Fibroblast of skin of right quadriceps (primary cell): ENCODE measurements at places on chromosomes 16 and 17.
A peak's percentile ranks its signal among the peaks of the same experiment; 100 is the strongest.

GRCh38 chr17:59327981-59328290, 3.5 kb upstream of the YPEL2 start:
- DNase-seq: no peak

DNA sequence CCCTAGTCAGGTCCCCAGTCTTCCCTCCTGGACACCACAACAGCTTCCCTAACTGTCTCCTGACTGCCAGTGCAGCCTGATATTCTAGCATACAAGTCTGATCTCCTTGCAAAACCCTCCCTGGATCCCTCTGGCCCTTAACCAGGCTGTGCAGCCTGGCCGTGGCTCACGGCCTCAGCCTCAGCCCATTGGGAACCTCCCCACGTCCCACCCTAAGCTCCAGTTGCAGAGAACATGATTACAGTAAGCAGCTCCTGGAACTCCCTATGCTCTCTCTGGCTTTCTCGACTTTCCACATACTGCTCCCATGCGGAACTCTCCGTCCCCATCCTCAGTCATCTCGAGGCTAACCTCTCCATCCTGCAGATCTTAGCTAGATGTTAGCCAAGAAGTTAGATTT, 13.0 kb downstream of the ALOX12B start:
- DNase-seq: no peak

- DNase-seq: no peak
These were observed 25.3 kb downstream of the SLC47A1 start for GRCh38 chr17:19558946-19559345.

GRCh38 chr17:2521257-2521656, 9.6 kb upstream of the METTL16 start:
- DNase-seq: no peak

DNA sequence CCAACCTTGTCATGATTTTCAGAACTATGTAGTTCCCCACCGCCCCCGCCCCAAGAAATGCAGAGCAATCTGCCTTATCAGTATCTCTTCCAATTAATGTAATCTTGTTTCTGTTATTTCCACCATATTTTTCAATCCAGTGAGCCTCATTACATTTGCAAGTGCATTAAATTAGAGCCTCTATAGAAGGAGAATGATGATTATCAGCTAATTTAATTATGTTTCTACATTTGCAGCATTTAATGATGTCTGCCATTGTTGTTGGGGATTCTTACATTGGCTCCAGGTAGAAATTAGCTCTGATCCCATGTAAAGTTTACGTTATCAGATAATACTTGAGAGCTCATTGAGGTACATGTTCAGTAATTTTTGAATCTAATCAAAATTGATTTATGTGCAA, 707.0 kb upstream of the RBFOX1 start:
- no peak for DNase-seq

DNA sequence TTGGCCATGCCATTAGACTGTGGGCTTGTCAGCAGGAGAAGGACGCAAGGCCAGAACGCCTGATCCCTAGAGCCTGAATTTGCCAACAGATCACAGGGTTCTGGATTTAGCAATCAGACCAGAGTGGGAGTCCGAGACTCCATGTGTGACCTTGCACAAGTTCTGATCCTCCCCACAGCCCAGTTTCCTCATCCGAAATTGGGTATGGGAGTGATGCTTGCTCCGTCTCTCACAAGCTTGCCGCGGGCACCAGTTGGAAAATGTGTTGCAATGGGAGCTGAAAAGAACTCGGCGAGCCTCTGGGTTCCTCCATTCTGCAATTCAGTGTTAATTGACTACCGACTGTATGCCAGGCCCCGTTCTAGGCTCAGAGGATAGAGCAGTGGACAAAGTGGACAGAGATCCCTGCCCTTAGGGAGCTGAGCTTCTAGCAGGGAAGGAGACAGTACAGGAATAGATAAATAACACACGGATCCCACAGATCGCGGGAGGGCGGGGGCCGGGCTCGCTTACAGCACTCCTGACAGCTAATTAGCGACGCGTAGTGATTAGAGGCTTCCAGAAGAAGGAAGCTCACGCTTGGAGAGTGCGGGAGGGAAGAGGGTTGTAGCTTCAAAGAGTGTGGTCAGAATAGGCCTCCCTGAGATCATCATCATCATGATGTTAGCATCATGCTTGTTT, 150.4 kb upstream of the CIBAR2 start:
- DNase-seq: no peak

- no peak for DNase-seq
These were observed 2.4 kb downstream of the ZNF768 start for GRCh38 chr16:30523768-30524574.

- DNase-seq: no peak
These were observed 1751.4 kb downstream of the TP53TG3F start for GRCh38 chr16:35210681-35211433.

DNA sequence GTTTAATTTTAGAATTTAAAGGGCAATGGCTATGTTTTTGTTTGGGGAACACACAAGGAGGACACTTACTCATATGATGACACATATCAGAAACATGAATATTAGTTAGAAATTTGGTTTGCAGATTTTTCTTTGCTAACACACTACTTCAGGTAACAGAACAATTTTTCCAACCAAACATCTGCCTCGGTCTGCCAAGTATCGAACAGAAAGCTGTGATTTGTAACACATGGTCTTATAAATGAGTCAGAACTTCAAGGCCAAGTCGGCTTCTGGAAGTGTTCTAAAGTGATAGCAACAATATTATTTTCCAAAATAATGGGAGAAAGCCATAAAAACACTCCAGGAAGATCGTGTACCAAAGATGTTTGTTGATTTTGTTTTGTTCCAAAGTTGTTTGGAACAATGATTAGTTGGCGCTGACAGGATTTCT, 75.9 kb upstream of the PMFBP1 start:
- peak; percentile 79 for DNase-seq

GRCh38 chr16:68980695-68981315, 124.6 kb upstream of the HAS3 start:
- no peak for DNase-seq

DNA sequence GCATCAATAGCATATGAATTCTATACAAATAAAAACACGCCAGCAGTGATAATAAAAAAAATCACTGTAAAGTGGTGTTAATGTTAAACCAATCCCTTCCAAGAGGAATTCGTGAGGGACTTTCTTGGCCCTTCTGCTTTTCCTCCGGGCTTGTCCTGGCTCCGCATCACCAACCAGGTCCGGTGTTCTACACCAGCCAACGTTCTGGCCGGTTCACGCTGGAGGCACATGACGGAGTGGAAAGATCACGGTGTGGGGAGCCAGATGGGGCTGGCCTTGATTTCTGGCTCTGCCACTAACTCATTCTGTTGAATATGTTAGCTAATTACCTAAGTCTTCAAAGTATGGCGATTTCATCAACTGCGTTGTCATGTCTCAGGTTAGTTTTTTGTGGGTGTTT, 1.4 kb upstream of the KRTAP29-1 start:
- no peak for DNase-seq

DNA sequence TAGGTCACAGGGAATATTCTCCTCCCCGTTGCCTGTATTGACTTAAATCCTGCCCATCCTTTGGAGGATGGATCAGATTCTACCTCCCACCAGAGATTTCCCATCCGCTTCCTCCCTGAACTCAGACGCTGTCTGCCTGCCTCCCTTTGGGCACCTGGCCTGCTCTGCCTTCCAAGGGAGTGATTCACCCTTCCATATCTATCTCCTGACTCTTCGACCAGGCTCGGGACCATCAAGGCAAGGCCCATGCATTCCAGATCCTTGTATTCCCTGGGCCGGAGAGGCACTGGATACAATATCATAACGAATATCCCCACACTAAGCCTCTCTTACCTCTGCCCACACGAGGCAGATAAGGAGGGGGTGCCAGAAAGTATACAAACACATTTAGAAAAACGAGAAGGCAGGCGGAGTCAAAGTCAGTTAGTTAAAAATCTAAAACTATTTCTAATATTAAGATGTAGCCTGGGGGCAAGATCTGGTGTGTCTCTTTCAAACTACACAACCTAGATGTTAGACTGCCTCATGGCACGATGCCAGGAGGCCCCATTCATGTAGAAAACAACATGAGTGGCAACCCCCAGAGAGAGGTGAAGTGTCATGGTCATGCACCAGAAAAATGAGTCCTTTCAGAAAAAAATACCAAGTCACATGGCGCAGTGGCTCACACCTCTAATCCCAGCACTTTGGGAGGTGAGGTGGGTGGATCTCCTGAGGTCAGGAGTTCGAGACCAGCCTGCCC, 9.2 kb downstream of the PMP22 start:
- DNase-seq: peak; percentile 42

DNA sequence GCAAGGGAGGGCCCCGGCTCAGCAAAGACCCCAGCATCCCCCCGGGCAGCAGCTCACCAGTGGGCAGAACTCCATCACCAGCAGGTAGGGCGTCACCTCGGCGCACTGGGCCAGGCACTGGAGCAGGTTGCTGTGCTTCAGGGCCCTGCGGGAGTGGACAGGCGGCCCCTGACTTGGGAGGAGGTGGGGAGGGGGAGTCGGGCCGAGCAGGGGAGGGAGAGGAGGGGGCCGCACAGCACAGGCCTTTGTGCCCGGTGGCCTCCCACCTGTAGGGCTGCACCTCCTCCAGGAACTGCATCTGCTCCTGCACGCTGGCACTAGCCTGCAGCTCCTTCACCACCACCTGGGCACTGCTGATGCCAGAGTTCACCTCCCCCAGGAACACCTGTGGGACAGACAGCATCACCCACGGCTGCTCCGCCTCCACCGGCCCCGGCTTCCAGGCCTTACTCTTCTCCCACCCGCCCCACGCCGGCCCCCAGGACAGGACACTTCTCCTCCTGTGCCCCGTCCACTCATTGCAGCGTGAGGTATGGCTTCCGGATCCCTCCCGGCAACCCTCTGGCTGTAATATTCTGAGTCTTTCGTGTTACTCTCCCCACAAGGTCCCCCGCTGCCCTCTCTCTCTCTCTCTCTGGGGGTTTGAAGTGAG, 37.7 kb upstream of the PVALEF start:
- DNase-seq: no peak

DNA sequence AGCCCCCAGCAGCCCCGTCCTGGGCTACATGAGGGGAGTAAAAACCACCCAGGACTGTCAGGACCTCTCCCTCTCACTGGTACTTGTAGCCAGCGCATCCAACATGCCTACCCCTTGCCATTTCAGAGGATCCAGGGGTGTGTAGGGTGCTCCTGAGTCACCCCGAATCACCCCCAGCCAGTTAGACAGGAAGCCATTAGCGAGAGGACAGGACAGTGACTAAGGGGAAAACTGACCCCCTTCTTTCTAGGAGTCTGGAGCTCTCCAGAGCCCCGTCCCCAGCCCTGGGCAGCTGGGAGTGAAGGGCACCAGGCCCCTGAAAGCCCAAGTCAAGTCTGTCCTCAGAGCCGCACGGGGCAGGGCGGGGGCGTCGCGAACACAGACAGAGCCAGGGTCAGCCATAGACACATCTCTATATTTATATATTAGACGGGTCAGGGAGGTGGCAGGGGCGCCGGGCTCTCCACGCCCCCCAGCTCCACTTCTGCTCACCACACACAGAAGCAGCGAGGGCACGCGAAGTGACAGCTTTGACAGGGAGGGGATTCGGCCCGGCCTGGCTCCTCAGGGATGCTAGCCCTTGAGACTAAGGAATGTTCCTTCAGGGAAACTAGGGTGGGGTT, 485 bp upstream of the GDPD3 start:
- DNase-seq: no peak

DNA sequence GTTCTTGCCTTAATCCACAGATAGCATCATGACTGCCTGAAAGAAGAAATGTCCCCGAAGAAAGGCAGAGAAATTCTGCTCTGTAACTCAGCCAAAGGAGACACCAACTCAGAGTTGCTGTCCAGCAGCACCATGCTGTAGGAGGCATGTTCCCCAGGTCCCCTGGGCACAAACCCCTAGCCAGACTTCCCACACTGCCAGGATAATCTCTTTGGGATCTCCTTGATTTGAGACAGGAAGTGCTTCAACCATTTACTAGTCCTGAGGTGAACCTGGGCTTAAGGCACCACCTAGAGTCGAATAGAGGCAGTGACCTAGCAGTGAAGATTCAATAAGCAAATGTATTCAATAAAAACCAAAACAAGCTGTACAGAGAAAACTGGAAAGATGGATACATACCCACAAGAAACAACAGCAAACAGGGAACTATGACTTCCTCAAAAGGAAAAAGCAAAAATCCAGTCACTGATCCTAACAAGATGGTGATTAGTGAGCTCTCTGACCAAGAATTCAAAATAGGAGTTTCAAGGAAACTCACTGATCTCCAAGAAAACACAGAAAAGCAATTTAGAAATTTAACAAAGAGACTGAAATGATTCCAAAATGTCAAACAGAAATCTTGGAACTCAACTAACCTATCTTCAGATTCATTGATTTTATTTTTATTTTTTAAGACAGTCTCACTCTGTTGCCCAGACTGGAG, 5.7 kb downstream of the OR4D2 start:
- peak; percentile 10 for DNase-seq

DNA sequence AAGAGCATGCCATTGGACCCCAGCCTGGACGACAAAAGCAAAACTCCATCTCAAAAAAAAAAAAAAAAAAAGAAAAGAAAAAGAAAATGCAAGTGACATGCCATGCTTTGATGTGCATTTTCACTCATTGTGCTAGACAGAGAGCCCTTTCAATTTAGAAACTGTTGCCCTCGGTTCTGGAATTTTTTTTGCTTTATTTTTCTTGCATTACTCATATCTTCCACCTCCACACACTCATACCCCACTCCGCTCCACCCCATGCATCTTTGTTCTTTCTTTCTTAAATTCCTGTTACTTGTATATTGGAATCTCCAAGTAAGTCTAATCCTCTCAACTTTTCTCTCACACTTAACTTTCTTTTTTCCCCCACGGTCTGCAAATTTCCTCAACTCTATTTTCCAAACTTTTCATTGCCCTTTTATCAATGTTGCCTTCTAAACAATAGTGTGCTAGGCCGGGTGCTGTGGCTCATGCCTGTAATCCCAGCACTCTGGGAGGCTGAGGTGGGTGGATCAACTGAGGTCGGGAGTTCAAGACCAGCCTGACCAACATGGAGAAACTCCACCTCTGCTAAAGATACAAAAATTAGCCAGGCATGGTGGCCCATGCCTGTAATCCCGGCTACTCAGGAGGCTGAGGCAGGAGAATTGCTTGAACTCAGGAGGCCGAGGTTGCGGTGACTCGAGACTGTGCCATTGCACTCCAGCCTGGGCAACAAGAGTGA, 16.8 kb upstream of the SUZ12 start:
- DNase-seq: peak; percentile 42

- no peak for DNase-seq
These were observed 4.9 kb upstream of the PABPN1L start for GRCh38 chr16:88871349-88871702.

GRCh38 chr16:8905168-8905762, 23.1 kb downstream of the LITAFD start:
- peak; percentile 30 for DNase-seq

GRCh38 chr16:17283016-17283415, 187.7 kb downstream of the XYLT1 start:
- DNase-seq: no peak

DNA sequence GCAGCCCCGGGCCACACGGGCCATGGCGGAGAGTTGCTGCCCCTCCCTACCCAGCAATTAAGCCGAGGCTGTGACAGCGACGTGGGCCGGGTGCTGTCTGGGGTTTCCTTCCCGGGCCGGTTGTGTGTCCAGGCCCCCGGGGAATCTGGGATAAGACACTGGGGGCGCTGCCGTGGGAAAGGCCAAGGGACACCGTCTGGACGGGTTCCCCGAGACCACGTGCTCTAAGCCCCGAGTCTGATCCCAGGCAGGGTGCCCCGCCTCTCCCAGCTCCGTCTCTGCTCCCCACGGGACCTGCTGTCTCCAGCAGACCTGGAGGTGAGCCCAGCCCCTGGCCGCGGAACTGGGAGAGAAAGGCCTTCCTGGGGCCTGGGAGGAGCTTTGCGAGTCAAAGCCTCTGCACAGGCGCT, 92.2 kb downstream of the IRX3 start:
- DNase-seq: no peak

GRCh38 chr16:60635548-60635947, 1400.7 kb downstream of the CDH8 start:
- no peak for DNase-seq
